ENCODE measurements at places on chromosomes 7 and 10. TPM values are rescaled to one million over a fixed set of nuclear protein-coding genes. Genes with fewer than 3 reads are reported as not detected.
A peak's percentile ranks its signal among the peaks of the same experiment; 100 is the strongest.

GRCh38 chr7:127650847-127651555 lies 993 bp upstream of the SND1 start:
- H3K36me3 ChIP-seq = no peaks in the 10 kb centered on the region
- H3K4me3 ChIP-seq = peak overlapping the region; percentile 78
- DNase-seq = no peak
- no peaks in the 10 kb centered on the region for H3K4me1 ChIP-seq
- no peaks in the 10 kb centered on the region for H3K27me3 ChIP-seq
- H3K27ac ChIP-seq = peak overlapping the region; percentile 99

DNA sequence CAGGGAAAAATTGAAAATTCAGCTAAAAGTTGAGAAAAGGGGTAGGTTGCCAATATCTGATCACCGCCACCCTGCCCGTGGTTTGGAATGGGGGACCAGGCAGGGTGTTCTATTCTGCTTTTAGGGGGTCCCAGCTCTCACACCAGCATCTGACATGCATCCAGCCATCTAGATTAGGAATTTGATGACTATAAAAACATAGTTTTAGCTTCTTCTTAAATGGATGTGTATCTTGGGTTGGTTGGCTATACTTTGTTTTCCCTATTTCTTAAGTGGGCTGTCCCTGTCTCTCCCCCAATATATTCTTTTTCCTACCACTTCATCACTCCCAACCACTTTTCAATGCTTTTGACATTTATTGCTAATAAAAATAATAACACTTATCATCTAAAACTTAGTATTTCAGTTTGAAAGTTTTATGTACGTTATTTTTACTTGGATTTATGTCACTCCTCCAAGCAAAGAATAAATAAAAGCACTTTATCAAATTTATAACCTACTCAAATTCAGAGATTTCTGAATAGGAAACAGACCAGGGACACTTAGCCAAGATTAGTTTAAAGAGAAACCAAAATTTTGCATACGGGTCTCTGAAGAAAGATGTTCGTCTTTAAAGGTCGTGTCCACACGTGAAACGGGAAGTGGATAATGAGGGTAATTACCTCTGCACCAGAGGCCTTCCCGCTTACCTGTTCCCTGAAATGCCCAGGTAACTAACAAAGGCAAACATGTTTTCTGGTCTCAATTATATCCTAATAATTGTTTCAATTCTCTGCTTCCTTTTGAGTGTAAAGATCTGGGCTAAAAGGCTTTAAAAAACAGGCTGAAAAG lies 233.2 kb upstream of the AUTS2 start:
- peak overlapping the region; percentile 1 for H3K4me3 ChIP-seq
- H3K27ac ChIP-seq = no peak overlapping the region
- H3K27me3 ChIP-seq = no peaks in the 10 kb centered on the region
- no peaks in the 10 kb centered on the region for H3K36me3 ChIP-seq
- no peaks in the 10 kb centered on the region for H3K4me1 ChIP-seq

DNA sequence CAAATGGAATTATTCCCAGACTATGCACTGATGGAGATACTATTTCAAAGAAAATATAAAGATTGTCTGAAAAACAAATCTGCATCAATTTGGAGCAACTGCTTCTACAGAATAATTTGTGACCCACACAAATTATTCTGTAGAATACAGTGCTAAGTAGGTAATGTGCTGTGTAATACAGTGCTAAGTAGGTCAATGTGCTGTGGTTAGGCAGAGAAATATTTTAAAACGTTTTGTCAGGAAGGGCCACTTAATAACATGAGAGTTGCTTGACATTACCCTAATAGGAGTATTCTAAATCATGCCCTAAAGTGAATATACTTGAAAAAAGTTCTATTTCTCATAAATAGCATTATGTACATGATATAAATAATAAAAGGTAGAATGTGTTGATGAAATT lies 116.5 kb upstream of the KCND2 start:
- DNase-seq = no peak
- H3K4me3 ChIP-seq = no peak overlapping the region
- no peaks in the 10 kb centered on the region for H3K27me3 ChIP-seq
- no peaks in the 10 kb centered on the region for H3K4me1 ChIP-seq
- H3K27ac ChIP-seq = no peak overlapping the region
- no peaks in the 10 kb centered on the region for H3K36me3 ChIP-seq

GNAT3 gene
- total RNA-seq = not detected

DNA sequence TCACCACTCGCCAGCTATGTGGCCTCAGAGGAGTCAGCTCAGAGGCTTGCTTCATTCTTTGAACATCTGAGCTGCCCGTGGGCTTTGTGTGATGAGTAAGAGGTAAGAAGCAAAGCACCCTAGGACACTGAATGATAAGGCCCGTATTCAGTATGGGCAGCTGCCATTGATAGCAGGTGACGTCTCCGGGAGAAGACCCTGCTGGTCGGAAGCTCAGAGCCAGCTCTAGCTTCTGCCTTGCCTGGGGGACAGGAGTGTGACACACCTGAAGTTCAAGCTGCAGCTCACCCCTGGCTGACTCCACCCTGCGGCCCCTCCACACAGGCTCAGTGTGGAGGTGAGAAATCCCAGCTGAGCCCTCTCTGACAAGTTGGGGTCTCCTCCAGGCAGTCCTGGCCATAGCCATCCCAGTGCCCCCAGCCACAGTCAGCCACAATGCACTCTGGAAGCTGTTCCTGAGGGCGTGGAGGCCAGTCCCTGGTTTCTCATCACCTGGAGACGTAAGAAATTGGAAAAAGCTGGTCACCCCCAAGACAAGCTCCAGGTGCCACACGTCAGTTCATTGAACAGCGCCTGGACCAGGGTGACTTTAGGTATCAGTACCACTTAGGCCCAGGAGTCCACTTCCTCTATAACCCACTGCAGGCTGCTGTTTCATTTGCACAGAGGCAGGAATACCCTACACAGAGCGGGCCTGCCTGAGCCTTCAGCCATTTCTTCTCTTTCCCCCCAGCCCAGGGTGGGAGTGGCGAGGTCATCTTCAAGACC lies 164.9 kb upstream of the RHEB start:
- H3K4me1 ChIP-seq = peaks cover 14% of the 10 kb centered on the region
- H3K27ac ChIP-seq = peak overlapping the region; percentile 88
- no peaks in the 10 kb centered on the region for H3K27me3 ChIP-seq
- no peak overlapping the region for H3K4me3 ChIP-seq
